DMS79 treated with DMSO at 0.1 percent for 48 hours (cell line): ENCODE measurements at places on chromosomes 11 and 22.

DNA sequence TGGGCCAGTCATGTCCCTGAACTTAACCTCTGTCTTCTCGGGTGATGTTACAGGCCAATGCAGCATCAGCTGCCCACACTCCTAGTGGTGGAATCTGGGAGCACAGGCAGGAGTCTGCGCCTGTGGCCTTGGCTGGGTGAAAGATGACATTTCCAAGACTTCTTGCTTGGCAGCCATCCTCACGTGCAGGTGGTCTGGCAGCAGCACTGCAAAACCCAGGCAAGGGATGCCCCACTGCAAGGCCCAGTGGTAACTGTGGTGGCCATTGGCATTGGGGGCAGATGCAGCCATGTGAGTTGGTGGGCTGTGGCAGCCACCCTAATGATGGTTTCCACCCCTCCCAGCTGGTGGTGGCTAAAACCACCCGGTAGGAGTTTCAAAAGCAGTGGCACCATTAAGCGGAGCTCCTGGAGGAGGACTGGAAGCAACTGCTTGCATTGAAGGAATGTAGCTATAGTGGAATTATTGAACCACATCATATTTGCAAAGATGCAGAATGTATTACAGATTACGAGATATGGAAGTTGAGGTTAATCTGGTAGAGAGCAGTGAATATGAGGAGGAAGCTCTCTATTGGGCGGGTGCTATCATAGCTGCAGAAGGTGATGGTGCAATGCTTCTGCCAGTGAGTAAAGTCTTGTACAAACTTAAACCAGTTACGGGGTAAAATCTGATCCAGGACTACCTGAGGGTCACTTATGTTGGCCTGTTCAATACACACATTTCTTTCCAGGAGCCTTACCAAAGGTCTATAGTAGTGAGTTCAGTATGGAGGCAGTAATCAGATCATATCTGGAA lies 120.7 kb upstream of the TOP3B start:
- DNase-seq, result no peak

- no peak for DNase-seq
Measured at GRCh38 chr11:58830673-58831301, 13.7 kb downstream of the GLYATL2 start.

- DNase-seq, result peak; percentile 3
Measured at GRCh38 chr22:32265882-32266767, 11.0 kb upstream of the SLC5A4 start.

DNA sequence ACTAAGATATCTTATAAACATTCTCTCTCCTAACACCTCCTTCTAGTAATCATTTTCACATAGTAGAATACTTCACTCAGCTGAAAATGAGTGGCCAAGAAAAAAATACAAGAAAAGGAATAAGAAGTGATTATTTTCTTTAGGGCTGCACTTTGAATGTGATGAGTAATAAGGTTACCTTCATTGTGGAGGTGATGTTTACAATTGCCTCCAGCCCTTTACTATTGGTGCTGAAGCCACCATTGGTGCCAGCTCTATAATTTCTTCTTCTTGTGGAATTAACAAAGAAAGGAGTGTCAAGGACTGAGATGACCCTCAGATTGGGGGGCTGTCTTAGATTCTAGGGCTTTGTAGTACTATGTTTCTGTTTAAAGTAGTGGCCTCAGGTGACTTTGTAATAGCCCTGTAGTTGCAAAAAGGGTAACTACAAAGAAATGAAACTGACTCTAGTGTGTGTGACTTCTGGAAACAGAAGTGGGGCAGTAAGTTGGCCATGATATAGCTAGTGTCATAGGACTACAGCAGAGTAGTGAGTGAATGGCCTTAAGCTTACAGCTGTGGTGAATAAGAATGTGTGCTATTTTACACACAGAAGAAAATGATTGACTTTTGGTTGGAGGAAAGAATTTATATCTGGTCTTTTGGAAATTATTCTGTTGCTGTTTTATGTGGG lies 287.2 kb downstream of the TMEM135 start:
- no peak for DNase-seq

- no peak for DNase-seq
Measured at GRCh38 chr11:58647866-58648265, 25.4 kb downstream of the CNTF start.

DNA sequence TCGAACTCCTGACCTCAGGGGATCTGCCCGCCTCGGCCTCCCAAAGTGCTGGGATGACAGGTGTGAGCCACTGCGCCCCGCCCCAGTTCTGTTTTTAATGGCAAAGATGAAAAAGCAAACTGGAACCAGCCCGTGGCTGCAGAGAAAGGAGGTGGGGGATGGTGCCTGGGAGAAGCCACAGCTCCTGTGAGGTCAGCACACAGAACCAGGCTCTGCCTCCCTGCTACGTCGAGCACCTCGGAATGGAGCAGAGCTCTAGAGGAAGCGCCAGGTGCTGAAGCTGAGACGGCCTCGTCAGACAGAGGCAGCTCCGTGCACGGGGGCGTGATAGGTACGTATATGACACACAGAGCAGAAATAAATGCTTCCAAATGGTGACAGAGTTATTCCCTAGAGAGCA lies 8.5 kb downstream of the DRD4 start:
- DNase-seq, result no peak

- peak; percentile 39 for DNase-seq
Measured at GRCh38 chr11:77107950-77108349, 5.3 kb downstream of the OMP start.

DNA sequence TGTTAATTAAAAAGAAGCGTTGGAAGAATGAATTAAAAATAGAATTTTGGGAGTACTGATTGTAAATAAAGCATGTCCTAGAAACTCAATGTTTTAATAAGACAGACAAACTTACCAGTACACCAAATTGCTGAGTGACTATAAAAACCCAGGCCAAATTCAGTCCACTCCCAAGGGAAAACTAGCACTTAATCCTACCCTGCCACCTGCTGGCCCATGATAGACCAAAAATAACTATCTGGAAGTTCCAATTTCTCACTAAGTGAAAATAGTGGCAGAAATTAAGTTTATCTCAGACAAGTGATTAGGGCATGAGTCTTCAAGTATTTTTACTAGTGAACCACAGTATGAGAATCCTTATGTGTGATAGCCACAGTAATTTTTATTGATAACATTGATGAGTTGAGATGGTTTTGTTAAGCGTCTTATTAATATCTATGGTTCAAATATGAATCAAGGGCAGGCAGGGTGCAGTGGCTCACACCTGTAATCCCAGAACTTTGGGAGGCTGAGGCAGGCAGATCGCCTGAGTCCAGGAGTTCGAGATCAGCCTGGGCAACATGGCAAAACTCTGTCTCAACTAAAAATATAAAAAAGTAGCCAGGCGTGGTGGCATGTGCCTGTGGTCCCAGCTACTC lies 9.8 kb upstream of the DDX10 start:
- DNase-seq, result peak; percentile 47

DNA sequence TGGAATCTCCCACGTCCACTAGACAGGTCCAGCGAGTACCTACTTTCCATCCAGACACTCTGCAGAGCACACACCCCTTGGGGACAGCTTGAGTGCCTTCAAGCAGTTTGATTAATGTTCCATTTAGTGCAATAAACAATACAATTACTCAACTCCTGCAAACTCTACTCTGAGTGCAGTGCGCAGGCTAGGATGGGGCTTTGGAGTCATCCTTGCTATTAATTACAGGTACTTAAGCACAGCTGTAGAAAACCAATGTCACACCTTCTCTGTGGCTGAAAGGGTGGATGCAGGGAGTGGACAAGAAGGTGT lies 82.6 kb downstream of the MN1 start:
- peak; percentile 23 for DNase-seq
